Vagina (tissue), 2 donors: ENCODE measurements at places on chromosomes 7 and 10. TPM values are rescaled to one million over a fixed set of nuclear protein-coding genes. Genes with fewer than 3 reads are reported as not detected.

MNX1 gene
- not detected for total RNA-seq

CHPF2 gene
- 28.0 TPM for total RNA-seq

RHEB gene
- 74.2 TPM for total RNA-seq

GFRA1 gene
- 57.7 TPM for total RNA-seq

- H3K27ac ChIP-seq: no peak overlapping the region
- H3K4me3 ChIP-seq: no peak overlapping the region
- H3K4me1 ChIP-seq: no peaks in the 10 kb centered on the region
- no peak for DNase-seq
- H3K27me3 ChIP-seq: no peaks in the 10 kb centered on the region
- H3K36me3 ChIP-seq: no peaks in the 10 kb centered on the region
Observed at GRCh38 chr7:38492010-38492409, 139.2 kb downstream of the AMPH start.

GRCh38 chr7:98827258-98827657 is 42.6 kb downstream of the TMEM130 start:
- H3K36me3 ChIP-seq: no peaks in the 10 kb centered on the region
- H3K4me1 ChIP-seq: peaks cover 11% of the 10 kb centered on the region
- H3K27ac ChIP-seq: no peak overlapping the region
- no peaks in the 10 kb centered on the region for H3K27me3 ChIP-seq
- H3K4me3 ChIP-seq: no peak overlapping the region
- no peak for DNase-seq

DNA sequence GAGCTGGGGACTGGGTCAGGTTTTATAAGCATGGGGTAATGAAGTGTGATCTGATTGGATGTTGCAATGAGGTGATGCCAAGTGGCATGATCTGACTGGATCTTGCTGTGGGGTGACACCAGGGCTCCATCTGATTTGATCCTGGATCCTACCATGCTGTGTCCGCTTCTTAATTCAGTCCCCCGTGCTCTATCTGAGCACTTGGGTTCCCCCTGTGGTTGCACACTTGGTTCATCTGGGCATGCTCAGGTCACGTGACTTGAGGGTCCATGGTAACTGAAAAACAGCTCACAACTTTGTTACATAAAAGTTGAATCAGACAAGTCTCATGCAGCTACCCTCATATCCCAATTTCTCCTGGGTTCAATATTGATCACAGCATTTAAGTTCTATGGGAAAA is 448.6 kb upstream of the NRP1 start:
- no peaks in the 10 kb centered on the region for H3K4me1 ChIP-seq
- no peak overlapping the region for H3K4me3 ChIP-seq
- DNase-seq: no peak

DNA sequence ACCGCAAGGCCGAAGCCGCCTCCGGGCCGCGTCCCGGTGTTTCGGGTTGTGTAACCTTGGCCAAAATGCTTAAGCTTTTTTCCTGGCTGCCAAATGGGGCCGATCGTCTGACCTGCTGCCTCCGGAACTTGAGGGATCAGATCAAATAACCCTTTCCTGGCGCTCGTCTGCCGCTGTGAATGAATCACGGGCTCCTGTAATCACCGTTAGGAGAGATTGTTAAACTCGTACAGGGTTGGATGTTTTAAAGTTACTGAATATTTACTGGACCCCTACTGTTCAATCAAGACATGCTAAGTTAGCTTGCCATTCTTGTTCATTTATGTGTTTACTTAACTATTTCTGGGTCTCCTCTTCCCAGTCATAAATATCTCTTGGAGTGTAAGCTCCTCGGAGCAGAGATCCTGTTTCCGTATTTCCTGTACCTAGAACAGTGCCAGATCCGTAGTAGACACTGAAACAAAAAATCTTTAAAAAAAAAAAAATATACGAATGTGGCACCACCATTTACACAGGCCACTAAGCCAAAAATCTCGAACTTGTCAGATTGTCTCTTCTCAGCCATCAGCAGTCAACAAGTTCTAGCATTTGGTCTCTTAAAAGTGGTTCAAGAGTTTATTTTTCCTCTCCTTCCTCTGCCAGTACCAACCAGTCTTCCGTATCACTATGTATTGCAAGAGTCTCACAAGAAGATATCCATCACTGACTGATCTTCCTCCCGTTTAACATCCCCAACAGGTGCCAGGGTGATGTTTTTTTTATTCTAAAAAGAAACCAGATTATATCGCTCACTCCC is 650 bp upstream of the TM9SF3 start:
- H3K27me3 ChIP-seq: no peaks in the 10 kb centered on the region
- no peaks in the 10 kb centered on the region for H3K36me3 ChIP-seq
- H3K27ac ChIP-seq: peak overlapping the region; percentile 95
- H3K4me1 ChIP-seq: peaks cover 50% of the 10 kb centered on the region
- no peak for DNase-seq

DNA sequence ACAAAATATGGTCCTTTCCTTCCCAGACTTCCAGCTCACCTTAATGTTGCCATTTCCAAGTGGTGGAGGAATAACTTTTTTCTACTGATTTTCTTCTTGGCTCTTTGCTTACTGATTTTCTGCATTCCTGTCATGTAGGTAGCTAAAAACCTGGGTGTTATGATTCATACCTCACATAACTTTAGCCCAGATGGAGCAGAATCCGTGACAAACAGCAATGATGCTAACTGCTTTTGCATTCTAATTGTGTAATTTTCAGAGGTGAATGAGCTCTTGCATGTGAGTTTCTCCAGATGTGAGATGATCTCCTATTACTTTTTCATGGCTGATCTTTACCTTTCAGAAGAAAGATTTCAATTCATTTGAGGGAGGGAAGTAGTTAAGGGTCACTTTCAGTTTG is 43.4 kb downstream of the WDR11 start:
- no peaks in the 10 kb centered on the region for H3K4me1 ChIP-seq
- peaks cover 21% of the 10 kb centered on the region for H3K36me3 ChIP-seq
- DNase-seq: no peak
- H3K27ac ChIP-seq: no peak overlapping the region
- H3K27me3 ChIP-seq: no peaks in the 10 kb centered on the region
